ENCODE measurements at places on chromosomes 2 and 18. TPM values are rescaled to one million over a fixed set of nuclear protein-coding genes. Genes with fewer than 3 reads are reported as not detected.
A peak's percentile ranks its signal among the peaks of the same experiment; 100 is the strongest.

DNA sequence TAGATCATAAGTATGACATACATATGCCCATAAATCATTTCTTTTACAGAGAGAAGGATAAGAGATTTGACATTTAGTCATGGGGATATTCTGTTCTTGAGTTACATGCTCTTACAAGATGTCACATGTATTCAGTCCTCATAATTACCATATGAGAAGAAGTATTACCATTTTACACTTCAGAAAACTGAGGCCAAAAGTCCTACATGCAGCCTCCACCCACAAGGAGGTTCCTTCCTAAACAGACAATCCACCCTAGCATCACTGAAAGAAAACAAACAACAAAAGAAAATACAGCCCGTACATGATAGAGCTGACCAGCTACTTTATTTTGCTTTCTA is 335.1 kb downstream of the SETBP1 start:
- no peak for DNase-seq

DNA sequence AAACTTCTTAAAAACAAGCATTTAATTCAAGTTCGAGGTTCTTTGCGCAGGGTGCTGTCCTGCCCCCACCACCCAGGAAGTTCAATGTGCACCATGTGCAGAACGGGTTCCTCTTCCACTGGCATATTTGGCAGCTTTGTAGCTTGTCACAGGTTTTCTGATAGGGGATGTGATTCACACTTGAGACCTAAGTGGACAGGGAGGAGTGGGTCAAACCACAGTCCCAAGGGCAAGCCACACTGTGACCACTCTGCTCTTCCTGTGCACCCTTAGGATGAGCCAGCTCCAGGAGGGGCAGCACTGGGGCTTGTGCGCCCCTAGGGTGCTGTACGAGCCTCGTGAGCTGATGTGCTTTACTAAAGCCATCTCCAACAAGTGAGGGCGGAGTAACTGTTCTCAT is 82.5 kb downstream of the TGFA start:
- DNase-seq, result no peak

- no peak for DNase-seq
Measured at GRCh38 chr2:157441072-157441454, 2.8 kb downstream of the CYTIP start.

- no peak for DNase-seq
Measured at GRCh38 chr18:24959051-24959476, 392.9 kb downstream of the ZNF521 start.

DNA sequence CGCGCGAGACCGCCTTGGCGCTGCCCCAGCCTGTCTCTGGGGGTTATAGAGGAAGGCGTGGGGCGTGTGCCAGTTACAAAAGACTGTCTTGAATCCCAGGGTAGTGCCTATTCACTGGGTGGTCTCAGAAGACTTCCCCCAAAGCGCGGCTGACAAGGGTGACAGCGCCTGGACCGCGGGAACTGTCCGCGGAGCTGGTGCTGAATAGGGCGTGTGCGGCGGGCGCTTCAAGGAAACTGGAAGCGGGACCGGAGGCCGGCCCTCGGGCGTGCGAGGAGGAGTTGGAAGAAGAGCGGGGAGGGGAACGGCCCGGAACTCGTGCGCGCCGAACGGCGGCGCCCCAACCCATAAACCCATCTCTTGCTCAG is 2.3 kb downstream of the EGR4 start:
- DNase-seq, result peak; percentile 71

The FBXO15 gene
- 0.22 TPM for total RNA-seq

DNA sequence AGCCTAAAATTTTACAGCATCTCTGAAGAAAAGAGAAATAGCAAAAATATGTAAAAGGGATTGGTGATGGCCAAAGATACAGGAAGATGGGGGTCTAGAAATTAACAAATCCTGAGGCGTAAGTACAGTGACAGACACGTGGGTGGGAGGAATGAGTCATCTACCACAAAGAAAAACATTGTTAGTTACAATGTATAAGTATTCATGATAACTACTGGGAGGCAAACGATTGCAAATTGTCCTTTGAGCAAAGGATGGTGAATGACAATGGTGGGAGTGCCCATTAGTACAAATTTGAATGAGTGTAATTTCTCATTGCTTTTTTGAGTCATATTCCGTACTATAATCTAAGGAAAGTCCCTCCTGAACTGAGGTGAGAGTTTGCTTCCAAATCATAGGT is 809.0 kb upstream of the FAM98A start:
- DNase-seq, result no peak

DNA sequence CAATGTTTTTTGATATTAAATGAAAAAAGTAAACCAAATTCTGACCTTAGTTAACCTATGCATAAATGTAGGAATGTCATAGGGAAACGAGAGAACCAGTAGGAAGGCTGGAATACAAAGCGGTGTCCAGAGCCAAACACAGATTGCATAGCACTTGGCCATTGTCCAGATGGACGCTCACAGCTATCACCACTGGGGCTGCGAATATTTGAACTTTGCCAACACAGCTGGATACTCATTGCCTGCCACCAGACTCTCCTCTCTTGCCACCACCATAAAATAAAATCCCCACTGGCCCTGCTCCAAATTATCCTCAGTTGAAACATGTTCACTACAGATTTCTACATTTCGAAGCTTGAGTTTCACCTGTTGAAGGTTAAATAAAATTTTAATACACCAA is 159.3 kb upstream of the GULP1 start:
- DNase-seq, result no peak

GRCh38 chr2:133848111-133848649 is 279.9 kb upstream of the NCKAP5 start:
- DNase-seq, result no peak

DNA sequence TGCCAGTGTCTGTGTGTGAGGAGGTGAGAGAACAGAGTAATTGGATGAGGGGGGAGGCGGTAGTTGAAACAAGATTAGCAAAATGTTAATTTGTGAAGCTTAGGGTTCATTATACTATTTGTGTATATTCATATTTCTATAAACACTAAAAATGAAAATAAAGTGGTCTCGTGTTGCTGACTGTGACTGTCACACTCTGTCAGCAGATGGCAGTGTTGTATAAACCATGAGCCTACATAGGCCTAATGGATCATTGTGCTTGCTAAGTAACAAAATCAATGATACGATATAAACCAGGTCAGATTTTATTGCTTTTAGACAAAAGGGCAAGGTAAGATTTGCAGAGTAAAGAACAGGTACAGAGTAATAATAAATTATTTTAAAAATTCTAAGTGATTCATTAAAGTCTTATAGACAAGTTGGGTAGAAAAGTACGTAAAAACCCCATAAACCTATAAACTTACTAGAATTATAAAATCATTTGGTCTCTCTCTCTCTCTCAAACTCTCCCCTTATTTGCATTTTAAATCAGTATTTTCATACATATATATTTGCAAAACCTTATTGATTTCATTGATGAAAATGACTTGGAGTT is 182.7 kb downstream of the RPIA start:
- peak; percentile 67 for DNase-seq

The NOSTRIN gene
- total RNA-seq, result not detected

The TIA1 gene
- 42.8 TPM for total RNA-seq

GRCh38 chr18:42287047-42287446 is 332.0 kb downstream of the PIK3C3 start:
- DNase-seq, result no peak

GRCh38 chr2:36486521-36487044 is 111.4 kb downstream of the FEZ2 start:
- DNase-seq, result peak; percentile 80

The PLEK gene
- not detected for total RNA-seq

The DCDC2C gene
- not detected for total RNA-seq

- no peak for DNase-seq
Measured at GRCh38 chr18:62164855-62165487, 21.9 kb downstream of the PIGN start.

- no peak for DNase-seq
Measured at GRCh38 chr2:15275346-15275745, 285.8 kb downstream of the NBAS start.

The YWHAQ gene
- 400 TPM for total RNA-seq

DNA sequence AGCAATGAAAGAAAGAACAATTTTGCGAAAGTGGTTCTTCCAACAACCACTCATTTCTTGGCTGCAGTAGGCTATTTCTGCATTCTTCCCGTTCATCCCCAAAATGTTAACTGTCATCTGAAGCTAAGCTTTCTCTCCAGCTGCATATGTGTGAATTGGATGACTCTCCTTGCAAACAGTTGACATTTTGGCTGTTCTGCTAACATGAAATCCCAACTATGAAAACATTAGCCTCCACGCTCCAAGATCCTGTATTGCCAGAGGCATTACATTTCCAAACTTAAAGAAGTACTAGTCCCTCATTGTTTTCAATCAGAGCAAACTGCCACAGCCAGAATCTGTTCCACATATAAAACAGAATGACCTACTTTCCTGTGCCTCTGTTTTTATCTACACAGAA is 88.5 kb downstream of the TGIF1 start:
- peak; percentile 56 for DNase-seq

- DNase-seq, result no peak
Measured at GRCh38 chr2:6986912-6987361, 69.7 kb downstream of the RNF144A start.

- no peak for DNase-seq
Measured at GRCh38 chr18:75115514-75115913, 93.4 kb downstream of the PTGR3 start.

The ASXL3 gene
- not detected for total RNA-seq

DNA sequence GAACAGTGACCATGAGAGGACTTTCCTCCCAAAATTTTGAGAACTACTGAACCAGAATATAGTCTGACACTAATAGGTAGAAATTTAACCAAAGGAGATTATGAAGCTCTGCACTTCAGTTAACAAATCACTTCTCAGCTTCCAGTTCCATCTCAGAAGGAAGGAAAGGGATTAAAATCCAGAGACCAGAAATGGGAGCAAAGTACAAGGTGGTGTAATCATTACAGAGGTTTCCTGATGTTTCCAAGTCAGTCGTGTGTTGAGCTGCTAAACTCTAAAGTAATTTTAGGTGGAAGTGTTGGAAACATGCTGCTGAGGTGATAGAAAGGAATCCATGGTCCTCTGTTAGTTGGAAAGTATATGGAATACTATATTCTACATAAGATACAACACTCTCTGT is 10.8 kb downstream of the TYMS start:
- DNase-seq, result no peak

- DNase-seq, result peak; percentile 28
Measured at GRCh38 chr2:182949572-182950189, 83.2 kb upstream of the FRZB start.

- DNase-seq, result peak; percentile 72
Measured at GRCh38 chr2:207465894-207466293, 63.9 kb upstream of the CREB1 start.

DNA sequence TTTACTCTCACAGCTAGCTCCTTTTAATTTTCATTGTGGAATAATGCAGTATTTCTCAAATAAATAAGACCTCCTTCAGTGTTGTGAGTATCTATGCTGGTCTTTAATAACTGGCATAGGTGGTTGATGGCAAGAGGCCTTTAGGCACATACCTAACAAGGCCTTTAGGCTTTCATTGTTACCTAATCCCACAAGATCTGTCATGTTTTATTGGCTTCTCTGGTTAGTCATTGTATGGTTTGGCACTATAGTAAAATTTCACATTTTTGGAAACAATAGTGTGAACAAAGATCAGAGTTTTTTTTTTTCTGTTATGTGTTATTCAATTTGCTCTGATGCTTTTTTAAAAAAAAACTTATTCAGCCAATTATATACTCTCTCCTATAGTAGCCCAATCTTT is 89.8 kb upstream of the NEUROD1 start:
- DNase-seq, result peak; percentile 51

The NTSR2 gene
- not detected for total RNA-seq

- DNase-seq, result peak; percentile 77
Measured at GRCh38 chr2:216299588-216299987, 72.7 kb downstream of the MARCHF4 start.

- DNase-seq, result peak; percentile 77
Measured at GRCh38 chr2:51918113-51918512, 886.2 kb upstream of the NRXN1 start.

The CHRNG gene
- total RNA-seq, result not detected

DNA sequence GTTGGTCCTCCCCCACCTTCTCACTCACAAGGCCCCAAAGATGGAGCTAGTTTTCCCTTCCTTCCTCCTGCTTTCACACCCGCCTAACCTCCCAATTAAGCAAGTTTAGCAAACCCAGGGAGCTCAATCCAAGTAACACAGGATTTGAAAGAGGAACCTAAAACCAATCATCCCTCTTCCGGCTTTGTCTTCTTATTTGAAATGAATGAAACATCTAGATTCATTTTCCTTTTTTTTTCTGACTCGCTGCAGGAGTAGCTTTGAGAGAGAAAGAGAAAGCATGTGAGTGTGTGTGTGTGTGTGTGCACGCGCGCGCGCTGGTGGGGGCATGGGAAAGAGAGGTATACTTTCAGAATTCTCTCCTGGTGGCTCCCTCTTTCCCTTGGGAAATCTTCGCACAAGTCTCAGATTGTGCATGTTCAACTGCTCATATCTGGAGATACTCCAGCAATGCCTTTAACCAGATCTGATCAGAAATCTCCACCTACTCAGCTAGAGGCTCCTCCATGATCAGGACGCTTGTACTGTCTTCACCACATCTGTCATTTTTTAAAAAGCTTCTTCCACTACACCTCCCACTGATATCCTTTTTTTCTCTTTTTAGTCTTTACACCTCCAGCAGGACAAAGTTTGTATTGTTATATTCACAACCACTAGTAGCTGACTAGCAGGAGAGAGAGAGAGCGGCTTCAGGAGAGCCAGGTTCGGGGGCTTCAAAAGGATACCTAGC is 1.7 kb downstream of the SLC8A1 start:
- DNase-seq, result peak; percentile 67

- no peak for DNase-seq
Measured at GRCh38 chr2:176169711-176170110, 12.6 kb downstream of the HOXD3 start.

- DNase-seq, result no peak
Measured at GRCh38 chr2:205815673-205816072, 133.4 kb downstream of the NRP2 start.

- DNase-seq, result peak; percentile 65
Measured at GRCh38 chr2:100381240-100381639, 36.2 kb downstream of the CHST10 start.

The PDK1 gene
- total RNA-seq, result 22.7 TPM

DNA sequence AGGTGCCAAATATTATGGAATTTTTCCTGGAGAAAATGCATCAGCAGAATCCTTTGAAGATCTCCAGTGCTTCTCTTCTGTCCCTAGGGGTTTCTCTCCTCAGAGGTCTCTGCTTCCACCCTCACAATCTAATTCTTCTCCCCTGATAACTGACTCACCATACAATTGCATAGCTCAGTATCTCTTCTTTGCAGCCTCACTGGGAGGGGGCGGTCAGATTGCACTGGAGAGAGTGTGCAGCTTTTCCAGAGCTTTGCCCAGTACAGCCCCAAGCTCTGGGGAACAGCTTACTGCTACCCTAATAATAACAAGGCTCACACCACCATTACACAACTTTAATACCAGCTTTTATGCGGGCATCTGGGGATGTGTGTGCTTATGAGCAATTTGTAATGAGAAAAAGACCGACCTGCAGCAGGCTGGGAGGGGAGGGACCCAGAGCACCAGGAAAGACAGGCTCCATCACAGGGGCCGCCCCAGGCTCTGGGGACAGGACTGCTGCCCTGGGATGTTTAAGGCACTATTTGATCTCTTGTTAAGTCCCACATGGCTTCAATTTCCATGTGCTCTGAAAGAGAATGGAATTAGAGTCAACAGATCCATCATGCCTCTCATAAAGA is 276.6 kb upstream of the SIX2 start:
- DNase-seq, result peak; percentile 44

Data from GM23248 (cell line).